ENCODE measurements at places on chromosomes 7 and 10. TPM values are rescaled to one million over a fixed set of nuclear protein-coding genes. Genes with fewer than 3 reads are reported as not detected.

Gene CSGALNACT2
- total RNA-seq = 41.3 TPM

Gene PNLIPRP1
- total RNA-seq = not detected

Gene TRIP6
- 7.4 TPM for total RNA-seq

Gene DENND10
- 57.7 TPM for total RNA-seq

Gene MAGI2
- total RNA-seq = 0.08 TPM

Gene ELOVL3
- total RNA-seq = not detected

Gene PNLIPRP3
- total RNA-seq = not detected

Gene DNTT
- total RNA-seq = not detected

Gene SPAG6
- total RNA-seq = 0.29 TPM

Gene OR9A2
- total RNA-seq = not detected

Gene CYP26A1
- total RNA-seq = not detected

Gene C10orf62
- not detected for total RNA-seq

Gene C10orf90
- total RNA-seq = not detected

Gene PRSS37
- total RNA-seq = not detected

Gene LBX1
- total RNA-seq = not detected

Gene AKR1C4
- not detected for total RNA-seq

Gene LIPJ
- not detected for total RNA-seq

Gene COL13A1
- total RNA-seq = not detected

Gene MSMB
- not detected for total RNA-seq

Gene BBS9
- 16.6 TPM for total RNA-seq

Gene JAZF1
- 23.6 TPM for total RNA-seq

Gene MKX
- 0.86 TPM for total RNA-seq

Gene ELN
- not detected for total RNA-seq

Gene HMX2
- not detected for total RNA-seq

Gene OR2A42
- not detected for total RNA-seq

Gene LIPN
- not detected for total RNA-seq

Gene ANKRD16
- total RNA-seq = 4.1 TPM

Gene CLRN3
- total RNA-seq = not detected

Gene LLCFC1
- not detected for total RNA-seq

Gene CYP3A7
- not detected for total RNA-seq

Gene PRKAG2
- total RNA-seq = 22.6 TPM

Gene CHRM2
- total RNA-seq = not detected

Gene FZD1
- total RNA-seq = 0.29 TPM

Gene RPP30
- total RNA-seq = 46.9 TPM

Gene HSPA14
- 32.4 TPM for total RNA-seq

Gene AKR1C2
- not detected for total RNA-seq

Measured in natural killer cell treated with Interleukin-12 subunit alpha and Interleukin-12 subunit beta and Interleukin-15 and Interleukin-18, amount 100 ng/mL, for 72 hours (primary cell).